ENCODE measurements at places on chromosomes 12 and 14.
A peak's percentile ranks its signal among the peaks of the same experiment; 100 is the strongest.

- no peak for DNase-seq
Measured at GRCh38 chr12:75837700-75838099, 193.9 kb downstream of the PHLDA1 start.

DNA sequence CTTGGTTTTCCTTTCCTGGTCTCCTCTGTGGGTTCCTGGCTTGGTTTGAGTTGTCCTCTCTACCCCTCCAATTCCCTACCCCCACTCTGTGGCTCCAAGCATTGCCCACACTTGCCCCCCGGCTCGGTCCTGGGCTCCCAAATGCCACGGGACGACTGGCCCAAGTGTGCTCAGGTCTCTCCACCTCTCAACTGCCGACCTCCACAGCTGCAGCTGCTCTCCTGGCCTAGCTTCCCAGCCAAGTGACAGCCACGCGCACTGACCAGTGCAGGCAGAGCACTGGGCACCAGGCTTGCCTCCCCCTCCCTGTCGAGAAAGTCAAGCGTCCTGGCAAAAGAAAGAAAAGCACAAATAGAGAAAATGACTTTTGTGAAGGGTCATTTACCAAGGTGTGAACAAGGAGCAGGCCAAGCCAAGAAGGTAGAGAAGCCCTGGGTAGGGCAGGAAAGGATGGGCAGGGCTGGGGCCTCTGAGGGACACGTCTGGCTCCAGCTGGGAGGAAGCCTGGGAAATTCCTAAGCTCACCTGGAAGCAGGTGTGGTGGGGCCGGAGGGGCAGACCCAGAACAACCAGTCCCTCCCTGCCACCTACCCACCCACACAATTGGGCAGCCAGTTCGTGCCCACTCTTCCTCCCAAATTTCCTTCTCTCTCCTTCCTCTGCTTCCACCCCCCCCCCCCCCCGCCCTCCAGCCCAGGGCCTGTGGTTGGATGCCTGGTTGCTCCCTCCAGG lies 1.8 kb upstream of the CEP170B start:
- DNase-seq, result no peak

- no peak for DNase-seq
Measured at GRCh38 chr12:47068539-47068938, 10.9 kb upstream of the PCED1B start.

GRCh38 chr14:91138511-91139359 lies 24.9 kb downstream of the DGLUCY start:
- DNase-seq, result no peak

GRCh38 chr14:100582496-100583165 lies 4.6 kb downstream of the BEGAIN start:
- no peak for DNase-seq

GRCh38 chr14:23533652-23534435 lies 17.7 kb downstream of the ZFHX2 start:
- DNase-seq, result no peak

DNA sequence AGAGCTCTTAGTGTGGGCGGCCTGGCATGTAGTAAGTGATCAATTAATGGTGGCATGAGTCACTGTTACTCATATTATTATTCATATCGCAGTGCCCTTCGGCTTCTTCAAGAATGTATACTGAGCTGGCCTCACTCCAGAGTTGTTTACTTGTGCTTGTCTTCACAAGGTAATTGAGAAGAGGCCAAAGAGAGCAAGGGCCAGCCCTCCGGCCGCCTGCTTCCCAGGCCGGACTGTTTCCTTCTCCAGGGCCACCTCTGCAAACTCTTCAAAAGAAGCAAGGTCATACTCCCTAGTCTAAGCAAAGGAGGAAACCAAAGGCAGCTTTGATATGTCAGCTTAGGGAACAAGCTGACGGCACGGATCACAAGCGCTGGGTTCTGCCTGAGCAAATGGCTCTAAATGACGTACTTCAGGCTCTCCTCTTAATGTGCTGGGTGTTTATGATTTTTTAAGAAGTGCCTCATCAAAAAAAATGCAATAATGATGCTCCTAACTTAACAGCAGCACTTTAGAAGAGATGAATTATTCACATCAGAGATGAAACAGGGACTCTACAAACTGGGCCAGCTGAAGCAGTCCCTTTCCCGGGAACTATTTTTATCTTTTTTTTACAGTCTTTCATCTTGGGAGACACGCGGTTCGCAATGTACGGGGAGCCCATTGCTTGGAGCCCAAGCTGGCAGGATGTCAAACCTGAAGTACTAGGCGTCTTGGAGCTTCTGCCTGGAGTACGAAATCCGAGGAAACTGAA lies 65.6 kb upstream of the DLK1 start:
- DNase-seq, result no peak

DNA sequence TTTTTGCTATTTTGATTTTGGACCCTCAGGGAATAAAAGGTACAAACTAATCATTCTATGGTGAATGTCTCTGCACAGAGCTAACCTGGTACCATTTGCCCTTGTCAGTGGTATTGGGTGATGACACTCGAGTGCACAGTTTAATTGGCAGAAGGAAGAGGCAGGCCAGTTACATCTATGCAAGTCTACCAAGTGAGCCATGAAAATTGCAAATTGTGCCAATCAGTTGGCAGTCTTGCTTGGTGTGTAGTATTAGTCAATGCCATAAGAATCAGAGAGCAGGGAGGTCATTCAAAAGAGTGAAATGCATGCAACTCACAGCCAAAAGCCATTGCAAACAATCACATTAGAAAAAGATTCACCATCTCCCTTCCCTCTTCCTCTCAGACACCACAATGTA lies 479.6 kb downstream of the ADAMTS20 start:
- no peak for DNase-seq

DNA sequence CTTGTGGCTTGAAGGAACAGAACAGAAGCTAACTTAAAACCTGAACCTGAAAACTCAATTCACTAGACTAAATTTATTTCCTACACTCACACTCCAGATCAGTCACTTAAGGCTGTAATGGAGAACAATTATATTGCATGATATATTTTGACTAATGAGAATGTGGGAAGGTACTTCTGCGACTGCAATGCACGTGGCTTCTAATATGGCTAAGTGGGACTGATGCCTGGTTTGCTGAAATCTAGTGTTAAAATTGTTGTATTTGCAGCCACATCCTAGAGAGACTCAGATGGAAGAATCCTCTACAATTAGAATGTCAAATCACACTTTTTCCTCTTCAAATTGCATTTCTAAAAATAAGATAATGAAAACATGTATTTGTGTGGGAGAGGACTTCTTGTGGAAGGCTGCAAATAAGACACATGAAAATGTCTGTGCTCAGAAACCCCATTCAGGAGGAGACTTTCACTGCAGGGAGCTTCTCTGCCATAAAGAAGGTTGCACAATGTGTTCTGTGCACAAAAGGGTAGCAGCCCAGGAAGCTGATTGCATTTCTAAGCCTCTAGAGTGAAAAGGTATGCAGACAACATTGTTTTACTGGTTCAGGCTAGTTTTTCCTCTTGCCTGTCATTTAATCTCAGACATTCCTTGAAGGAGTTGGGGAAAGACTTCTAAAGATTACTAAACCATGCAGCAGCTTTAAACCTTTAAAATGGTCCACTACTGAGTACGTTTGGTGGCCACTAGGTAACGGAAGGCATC lies 224.3 kb downstream of the NEDD1 start:
- DNase-seq, result no peak

DNA sequence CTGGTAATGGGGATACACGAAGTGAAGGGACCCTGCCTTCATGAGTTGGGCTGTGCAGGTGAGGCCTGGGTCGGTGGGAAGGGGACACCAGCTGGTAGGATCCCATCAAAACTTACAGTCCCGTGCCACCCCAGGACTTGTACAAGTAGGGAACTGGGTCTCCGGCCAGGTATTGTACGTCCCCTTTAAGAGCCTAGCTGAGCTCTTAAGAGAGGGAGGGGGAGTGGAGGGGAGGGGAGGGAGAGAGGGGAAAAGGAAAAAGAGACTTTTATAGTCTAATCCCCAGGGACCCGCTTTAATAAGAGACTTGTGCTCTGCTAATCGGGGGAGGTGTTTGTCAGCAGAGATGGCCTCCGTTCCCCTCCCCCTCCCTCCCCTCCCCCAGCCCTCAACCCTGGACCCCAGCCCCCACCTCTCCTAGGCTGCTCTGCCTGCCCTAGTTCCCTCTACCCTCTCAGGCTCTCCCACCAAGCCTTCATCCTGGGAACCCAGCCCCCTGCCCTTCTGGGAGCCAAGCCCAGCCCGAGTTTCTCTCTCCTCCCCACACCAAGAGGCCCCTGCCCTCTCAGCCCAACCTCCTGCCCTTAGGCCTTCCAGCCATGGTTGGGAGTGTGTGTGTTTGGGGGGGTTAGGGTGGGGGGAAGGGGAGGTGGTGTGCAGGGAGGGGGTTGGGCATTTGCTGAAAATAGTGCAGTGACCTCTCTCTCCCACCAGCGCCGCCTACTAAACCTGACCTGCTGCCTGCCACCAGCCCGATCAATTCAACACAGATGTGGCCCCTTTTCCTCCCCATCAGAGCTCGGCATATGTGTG lies 2.6 kb downstream of the GDF11 start:
- no peak for DNase-seq

- no peak for DNase-seq
Measured at GRCh38 chr12:104626069-104626837, 169.5 kb downstream of the CHST11 start.

GRCh38 chr12:64457923-64458322 lies 6.0 kb downstream of the TBK1 start:
- no peak for DNase-seq

GRCh38 chr14:68580096-68580645 lies 212.7 kb downstream of the ZFP36L1 start:
- peak; percentile 80 for DNase-seq

GRCh38 chr12:115455268-115455681 lies 771.3 kb upstream of the TBX3 start:
- DNase-seq, result no peak

Measured in mesenteric fat pad (tissue), 1 donor.